ENCODE measurements at places on chromosomes 12 and 14.

DNA sequence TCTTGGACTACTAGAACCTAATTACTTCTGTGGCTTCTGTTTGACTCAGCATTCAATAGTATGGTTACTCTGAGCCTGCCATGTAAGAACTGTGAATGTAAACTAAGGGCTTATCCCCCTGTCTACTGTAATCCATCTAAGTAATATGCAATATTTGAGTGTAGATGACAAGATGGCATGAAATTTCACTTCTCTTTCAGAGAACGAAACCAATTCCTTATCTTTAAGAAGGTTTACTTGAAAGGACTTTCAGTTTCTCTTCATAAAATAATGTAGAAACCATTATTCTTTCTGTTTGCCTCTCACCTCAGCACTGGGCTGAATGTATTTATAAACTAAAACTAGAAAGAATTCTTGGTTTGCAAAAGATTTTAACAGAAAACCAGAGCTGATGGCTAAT lies 60.4 kb upstream of the ARID2 start:
- no peak for DNase-seq

GRCh38 chr12:42325326-42325652 lies 605 bp downstream of the ZCRB1 start:
- no peak for DNase-seq

GRCh38 chr12:75366629-75367028 lies 24.3 kb upstream of the GLIPR1L2 start:
- DNase-seq: no peak

GRCh38 chr12:117313926-117314325 lies 47.5 kb downstream of the NOS1 start:
- no peak for DNase-seq

DNA sequence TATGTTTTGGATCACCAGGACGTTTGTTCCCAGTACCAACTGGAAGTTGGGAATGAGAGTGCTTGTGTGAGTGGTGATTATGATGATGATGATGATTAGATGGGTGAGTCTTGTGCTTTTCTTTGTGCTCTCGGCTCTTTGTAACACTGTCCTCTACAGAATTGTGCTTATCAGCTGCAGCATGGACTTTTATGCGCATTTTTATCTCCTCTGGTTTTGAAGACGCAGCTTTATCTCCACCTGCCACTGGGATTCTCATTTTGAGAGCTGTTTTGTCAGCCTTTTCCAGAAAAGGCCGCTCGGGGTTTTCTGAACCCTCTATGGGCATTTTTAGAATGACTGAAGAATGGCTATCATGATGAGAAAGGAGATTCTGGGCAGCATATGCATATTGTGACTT lies 11.5 kb upstream of the KANSL2 start:
- no peak for DNase-seq
